Renal cortex interstitium (tissue), 15 donors: ENCODE measurements at places on chromosomes 12 and 14.

- no peak for DNase-seq
Observed at GRCh38 chr12:88802096-88802706, 221.9 kb upstream of the KITLG start.

GRCh38 chr14:65002586-65003210 lies 16.0 kb downstream of the FNTB start:
- no peak for DNase-seq

DNA sequence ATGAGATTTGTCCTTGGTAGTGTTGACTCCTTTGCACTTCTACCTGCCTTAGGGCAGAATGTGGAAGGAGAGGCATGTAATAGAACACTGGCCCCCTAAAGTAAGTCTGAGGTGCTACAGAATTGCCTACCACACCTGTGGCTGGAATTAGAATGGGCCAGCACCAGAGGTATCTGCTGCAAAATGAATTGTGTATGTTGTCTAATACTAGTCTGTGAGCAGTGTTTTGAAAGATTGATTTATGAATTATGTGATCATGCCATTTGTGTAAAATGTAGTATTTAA lies 5.7 kb upstream of the STYX start:
- DNase-seq = no peak

DNA sequence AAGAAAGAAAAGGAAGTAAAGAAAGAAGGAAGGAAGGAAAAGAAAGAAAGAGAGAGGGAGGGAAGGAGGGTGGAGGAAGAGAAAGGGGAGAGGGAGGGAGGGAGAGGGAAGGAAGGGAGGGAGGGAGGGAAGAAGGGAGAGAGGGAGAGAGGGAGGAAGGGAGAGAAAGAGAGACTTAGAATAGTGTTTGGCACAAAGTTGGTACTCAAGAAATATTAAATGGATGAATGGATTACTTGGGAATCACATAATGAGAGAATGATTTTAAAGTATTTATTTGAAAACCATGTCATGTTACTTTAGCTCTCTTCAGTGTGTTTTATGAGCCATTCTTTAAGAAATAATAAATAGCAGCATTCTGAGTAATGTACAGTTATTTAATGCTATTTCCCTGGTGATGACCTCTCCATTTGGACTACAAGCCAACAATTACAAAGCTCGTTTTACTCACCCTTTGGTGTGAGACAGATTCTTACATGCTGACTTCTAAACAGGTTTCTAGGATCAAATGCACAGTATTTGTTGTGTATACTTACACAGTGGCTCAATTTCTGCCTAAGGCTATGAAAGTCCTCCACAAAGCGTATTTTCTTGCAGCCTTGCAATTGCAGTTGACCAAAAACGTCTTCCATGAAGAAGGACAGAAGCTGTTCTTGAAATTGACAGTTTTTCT lies 861 bp downstream of the IL26 start:
- no peak for DNase-seq

DNA sequence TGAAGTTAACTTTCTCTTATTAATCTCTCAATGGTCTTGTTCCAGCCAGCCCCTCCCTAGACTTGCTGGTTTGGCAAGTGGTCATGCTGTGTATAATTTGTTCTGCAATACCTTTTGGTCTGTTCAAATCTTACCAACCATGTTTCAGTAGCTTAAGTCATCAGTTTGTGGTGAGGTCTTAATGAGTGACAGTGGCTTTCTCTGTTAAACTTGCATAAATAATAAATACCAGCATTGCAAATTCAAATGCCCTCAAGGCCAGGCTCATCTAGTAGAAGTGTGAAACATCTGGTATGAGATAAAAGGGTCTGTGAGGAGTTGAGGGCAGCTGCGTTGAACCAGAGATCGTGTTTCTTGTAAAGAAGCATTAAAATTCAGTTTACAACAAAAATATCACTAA lies 319.5 kb downstream of the TMEM117 start:
- no peak for DNase-seq

DNA sequence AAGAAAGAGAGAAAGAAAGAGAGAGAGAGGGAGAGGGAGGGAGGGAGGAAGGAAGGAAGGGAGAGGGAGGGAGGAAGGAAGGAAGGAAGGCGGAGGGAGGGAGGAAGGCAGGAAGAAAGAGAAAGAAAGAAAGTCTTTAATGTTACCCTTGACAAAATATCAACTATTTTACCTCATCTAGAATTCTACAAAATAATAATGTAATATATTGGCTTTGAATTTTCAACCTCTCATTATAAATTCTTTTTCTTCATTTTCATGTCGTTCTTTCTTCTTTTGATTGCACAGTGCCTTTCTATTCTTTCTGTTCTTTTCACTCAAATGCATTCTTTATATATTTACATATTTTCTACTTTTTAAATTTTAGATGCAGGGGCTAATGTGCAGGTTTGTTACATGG lies 59.5 kb upstream of the GARIN2 start:
- DNase-seq = no peak

DNA sequence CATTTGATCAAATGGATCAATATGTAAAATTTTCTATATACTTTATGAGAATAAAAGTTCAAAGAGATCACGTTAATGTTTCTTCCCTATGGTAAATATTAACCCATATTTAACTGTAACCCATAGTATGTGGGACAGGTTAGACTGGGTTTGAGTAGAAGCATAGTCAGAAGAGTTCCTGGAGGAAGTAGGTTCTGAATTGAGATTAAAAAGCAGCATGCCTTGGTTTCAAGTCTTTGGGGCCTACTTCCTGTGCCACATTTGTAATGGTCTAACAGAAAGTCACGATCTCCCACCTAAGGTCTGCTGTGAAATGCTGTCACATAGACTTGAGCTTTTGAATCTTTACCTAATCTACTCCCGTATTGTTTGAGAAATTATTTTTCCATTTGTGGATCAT lies 63.8 kb downstream of the FIGNL2 start:
- DNase-seq = no peak

GRCh38 chr14:104545942-104546501 lies 33.5 kb upstream of the C14orf180 start:
- no peak for DNase-seq

- no peak for DNase-seq
Observed at GRCh38 chr14:61315313-61315712, 6.1 kb upstream of the PRKCH start.

DNA sequence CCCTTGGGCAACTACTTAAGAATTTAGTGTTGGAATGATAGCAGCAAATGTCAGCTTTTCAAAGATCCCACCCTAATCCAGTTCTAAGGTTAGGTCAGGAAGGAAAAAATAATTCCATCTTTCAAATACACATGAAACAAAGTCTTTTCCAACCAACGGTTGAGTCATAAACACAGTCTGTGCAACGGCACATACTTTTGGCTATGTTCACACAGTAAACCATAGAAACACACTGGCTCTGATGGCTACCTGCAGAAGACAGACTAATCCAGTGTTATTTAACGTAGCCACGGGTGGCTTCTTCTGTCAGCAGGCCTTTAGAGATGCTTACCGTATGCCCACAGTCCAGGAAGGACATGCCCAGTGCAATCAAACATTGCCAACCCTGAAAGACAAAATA lies 35.7 kb downstream of the HIGD1C start:
- DNase-seq = no peak

DNA sequence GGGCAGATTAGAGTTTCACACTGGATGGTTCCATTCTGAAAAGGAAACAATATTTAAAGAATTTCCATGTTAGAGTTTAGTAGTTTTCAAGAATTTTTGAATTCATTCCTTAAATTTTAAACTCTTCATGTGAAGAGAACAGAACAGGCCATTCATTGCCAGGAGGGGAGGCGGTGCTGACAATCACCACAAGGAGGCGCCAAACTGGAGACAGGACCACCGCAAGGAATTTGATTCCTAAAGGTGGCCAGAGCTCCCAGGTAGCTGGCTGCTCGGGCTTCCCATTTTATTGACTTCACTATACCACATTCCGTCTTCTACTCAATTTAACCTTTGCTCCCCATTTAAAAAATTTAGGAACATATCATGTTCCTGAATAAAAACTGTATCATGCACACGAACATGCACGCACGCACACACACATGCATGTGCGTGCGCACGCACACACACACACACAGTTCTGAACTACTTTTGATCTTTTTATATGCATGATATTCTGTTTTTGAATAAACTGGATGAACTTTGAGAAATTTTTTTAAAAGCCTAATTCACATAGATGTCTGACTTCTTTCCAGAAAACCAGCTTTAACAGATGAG lies 101.2 kb downstream of the NELL2 start:
- DNase-seq = no peak

- no peak for DNase-seq
Observed at GRCh38 chr12:89155826-89156225, 196.5 kb downstream of the DUSP6 start.

GRCh38 chr12:121748571-121749265 lies 36.2 kb downstream of the TMEM120B start:
- DNase-seq = peak; percentile 63

DNA sequence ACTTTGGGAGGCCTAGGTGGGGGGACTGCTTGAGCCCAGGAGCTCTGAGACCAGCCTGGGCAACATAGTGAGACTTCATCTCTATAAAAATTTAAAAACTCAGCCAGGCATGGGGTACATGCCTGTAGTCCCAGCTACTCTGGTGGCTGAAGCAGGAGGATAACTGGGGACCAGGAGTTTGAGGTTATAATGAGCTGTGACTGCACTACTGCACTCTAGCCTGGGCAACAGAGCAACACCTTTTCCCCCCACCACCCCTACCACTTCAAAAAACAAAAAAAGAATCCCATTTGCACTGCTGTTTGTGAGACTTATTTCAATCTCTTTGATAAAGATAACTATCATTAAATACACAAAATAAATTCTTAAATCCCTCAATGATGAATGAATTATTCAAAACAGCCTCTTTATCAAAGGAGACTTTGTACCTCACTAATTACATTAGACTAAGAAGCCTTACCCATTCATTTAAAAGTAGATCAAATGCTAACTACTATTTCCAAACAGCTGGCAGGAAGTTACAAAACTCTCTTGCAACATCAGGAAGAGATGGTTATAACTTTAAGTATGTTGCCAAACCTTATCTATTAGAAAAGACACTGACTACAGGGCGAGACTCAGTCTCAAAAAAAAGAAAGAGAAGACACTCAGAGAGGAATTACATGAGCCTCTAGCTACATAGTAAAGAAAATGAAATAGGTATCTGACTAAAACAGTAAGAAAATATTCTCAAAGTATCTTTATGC lies 14.7 kb downstream of the BLTP3B start:
- no peak for DNase-seq

GRCh38 chr14:75132382-75133086 lies 5.7 kb upstream of the NEK9 start:
- DNase-seq = peak; percentile 53

- DNase-seq = no peak
Observed at GRCh38 chr14:93331728-93332396, 974 bp downstream of the BTBD7 start.

DNA sequence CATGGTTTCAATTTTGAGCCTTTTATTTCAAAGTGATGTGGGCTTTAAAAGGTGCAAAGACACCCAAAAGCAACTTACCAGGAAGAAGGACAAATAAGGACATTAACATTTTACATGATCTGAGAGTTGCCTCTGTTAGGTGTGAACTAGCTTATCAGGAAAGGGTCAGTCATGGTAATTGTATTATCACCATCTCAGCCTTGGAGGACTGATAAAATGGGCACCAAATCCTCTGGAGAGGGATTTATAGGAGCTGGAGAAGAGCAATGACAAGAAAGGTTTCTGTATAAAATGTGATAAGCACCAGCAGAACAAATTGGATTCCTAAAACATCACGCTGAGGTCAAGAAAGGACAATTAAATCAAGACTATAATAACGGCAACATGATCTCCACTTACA lies 217.7 kb upstream of the PRICKLE1 start:
- DNase-seq = no peak

DNA sequence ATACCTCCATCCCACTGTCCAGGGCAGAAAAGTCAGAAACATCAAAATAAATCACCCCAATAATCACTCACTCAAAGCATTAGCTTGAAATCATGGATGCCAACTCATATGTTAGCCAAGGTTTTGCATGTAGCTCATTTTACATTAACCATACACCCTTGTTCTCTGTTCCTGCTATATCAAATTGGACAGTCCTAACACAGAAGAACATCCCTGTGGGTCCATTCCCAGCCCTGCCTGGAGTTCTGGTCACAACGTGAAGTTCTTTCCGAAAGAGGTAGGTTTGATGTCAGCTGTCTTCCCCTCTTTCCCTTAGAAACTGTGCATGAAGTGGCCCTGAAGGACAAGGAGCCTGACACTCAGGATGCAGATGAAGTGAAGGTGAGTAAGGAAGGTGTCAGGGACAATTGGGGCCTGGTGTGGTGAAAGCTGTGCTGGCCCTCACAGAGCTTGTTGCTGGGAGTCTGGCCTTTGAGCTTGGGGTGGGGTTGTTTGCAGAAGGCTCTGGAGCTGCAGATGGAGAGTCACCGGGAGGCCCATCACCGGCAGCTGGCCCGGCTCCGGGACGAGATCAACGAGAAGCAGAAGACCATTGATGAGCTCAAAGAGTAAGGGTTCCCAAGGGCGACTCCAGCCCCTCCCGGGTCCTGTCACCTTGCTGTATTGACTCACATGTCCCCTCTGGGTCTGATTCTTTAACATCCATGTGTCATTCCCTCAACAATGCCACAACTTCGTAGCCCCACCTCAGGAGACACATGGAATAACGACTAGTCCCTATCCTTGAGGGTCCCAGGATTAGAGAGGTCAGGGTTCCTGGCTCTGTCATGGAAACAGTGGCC lies 15.0 kb upstream of the PIP4K2C start:
- no peak for DNase-seq

DNA sequence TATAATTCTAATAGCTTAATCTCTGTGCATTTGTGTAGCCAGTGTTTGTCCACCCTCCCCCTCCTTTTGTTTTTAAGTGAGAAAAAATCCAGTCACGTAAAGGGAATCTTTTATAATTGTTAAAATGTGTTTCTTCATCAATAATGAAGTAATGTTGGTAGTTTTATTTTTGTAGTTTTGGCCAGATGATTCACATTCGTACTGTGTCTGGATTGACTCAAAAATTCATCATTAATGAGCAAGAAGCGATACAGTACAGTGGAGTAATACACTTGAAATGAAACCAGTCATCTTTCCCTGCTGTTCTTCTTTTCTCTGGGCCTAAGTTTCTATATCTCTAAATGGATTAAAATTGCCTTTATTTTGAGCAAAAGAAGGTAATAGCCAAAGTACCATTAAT lies 86.5 kb downstream of the SRGAP1 start:
- DNase-seq = no peak

- no peak for DNase-seq
Observed at GRCh38 chr14:102731871-102732800, 45.1 kb upstream of the TRAF3 start.

DNA sequence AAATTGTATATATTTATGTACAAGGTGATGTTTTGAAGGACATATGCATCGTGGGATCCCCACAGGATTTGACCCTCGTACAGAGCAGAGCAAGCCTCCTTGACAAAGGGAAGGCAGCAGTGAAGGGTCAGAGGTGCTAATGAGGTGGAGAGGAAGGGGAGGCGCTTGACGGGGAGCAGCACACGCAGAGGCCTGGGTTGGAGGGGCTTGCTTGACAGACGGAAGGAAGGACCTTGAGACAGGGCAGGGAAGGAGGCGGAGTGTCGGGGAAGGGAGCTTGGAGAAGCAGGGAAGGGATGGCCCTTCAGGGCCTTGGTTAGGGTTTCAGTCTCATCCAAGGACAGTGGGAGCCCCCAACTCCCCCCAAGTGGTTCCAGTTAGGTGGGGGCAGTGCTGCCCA lies 52.6 kb downstream of the ZNF664 start:
- no peak for DNase-seq

GRCh38 chr12:98503592-98504367 lies 11.6 kb upstream of the TMPO start:
- DNase-seq = peak; percentile 91
